ENCODE measurements at places on chromosomes 12 and 14. TPM values are rescaled to one million over a fixed set of nuclear protein-coding genes. Genes with fewer than 3 reads are reported as not detected.

Gene NPFF
- not detected for polyA plus RNA-seq

Gene ATXN7L3B
- polyA plus RNA-seq: 5.6 TPM

Gene CHPT1
- polyA plus RNA-seq: 42.2 TPM

Gene DBX2
- 0.07 TPM for polyA plus RNA-seq

Gene TBX5
- polyA plus RNA-seq: 4.0 TPM

Gene OR6C2
- not detected for polyA plus RNA-seq

Gene DPF3
- 18.1 TPM for polyA plus RNA-seq

Gene CLECL1
- 0.25 TPM for polyA plus RNA-seq

Gene HVCN1
- polyA plus RNA-seq: 15.4 TPM

Gene KRT85
- polyA plus RNA-seq: not detected
